ENCODE measurements at places on chromosomes 7 and 10.

DNA sequence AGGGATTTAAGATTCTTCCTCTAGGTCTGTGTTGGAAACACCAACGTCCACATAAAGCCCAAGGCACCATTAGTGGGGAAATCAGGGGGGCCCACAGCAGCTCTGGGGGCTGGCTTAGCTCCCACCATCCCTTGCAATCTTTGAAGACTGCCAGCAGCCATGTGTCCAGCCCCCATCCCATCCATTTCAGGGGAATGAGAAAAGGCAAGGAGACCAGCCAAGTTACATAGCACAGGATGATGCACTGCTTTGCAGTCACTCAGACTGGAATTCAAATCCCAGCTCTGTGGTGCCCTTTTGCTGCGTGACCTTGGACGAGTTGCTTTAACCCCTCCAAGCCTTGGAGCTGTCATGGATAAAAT lies 108.9 kb upstream of the ZMIZ1 start:
- no peak for DNase-seq

DNA sequence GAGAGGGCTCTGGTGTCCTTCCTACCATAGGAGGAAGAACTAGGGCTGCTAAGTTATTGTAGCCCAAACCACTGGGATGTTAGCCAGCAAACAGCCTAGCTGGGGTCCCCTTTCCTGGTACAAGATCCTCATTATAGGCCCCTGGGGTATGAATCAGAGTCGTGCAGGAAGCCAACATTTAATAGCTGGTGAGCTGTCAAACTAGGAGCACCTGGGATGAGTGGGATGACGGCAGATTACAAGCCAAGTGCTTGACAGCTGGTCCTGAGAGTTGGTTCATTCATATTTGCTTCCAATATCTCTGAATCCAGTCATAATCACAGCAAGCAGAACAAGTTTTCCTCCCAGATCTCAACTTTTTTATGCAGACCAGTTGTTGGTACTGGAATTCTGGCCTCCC lies 25.1 kb upstream of the DNAJB12 start:
- DNase-seq, result no peak

DNA sequence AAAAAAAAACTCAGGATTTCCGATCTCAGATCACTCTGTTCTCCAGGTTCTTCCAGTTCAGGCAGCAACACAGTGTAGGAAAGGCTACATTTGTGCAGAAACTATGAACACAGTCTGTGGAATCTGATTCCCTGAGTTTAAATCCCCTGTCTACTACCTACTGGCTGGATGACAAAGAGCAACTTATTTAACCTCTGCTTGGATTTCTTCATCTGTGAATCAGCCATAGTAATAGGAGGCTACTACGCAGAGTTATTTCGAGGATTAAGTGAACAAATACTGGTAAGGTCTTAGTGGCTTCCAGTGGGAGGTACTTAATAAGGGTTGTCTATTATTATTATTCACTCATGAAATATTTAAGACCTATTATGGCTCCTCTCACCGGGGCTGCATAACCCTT lies 44.3 kb upstream of the PDCD4 start:
- no peak for DNase-seq

- DNase-seq, result no peak
Observed at GRCh38 chr10:53063805-53064204, 291.2 kb upstream of the MBL2 start.

DNA sequence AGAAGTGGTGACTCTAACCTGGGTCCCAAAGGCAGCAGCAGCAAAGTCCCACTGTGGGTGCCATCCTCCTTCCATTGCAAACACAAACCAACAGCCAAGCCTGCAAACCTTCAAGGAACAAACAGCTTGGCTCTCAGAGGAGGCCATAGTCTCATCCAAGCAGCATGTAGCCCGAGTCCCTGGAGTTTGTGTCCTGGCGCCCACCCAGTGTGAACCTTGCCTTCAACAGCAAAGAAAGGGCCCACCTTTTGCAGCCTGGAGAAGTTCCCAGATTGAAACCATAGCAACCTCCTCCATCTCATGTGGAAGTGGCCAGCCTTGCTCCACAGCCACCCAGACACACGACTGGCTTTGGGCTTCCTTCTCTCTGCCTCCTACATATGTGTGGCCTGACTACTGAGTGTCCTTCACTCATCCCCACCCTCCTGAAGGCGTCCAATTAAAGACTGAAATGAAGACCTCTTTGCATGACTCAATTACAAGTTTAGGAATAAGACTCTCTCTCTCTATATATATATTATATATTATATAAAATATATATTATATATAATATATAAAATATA lies 106.1 kb downstream of the C10orf90 start:
- no peak for DNase-seq

- DNase-seq, result no peak
Observed at GRCh38 chr7:131945957-131946544, 389.6 kb upstream of the PODXL start.

DNA sequence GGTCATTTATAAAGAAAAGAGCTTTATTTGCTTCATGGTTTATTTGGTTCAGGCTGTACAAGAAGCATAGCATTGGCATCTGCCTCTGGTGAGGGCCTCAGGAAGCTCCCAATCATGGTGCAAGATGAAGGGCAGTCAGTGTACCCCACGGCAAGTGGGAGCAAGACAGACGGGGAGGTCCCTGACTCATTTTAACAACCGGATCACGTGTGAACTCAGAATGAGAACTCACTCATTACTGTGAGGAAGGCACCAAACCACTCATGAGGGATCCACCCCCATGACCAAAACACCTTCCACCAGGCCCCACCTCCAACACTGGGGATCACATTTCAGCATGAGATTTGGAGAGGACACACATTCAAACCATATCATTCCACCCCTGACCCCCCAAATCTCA lies 15.7 kb upstream of the CRYGN start:
- no peak for DNase-seq

- DNase-seq, result no peak
Observed at GRCh38 chr7:45157653-45158401, at the start of gene RAMP3. Gene RAMP3, plus strand, starts transcription at chr7:45157791. Its CDS starts 38 bp downstream, at chr7:45157829.

DNA sequence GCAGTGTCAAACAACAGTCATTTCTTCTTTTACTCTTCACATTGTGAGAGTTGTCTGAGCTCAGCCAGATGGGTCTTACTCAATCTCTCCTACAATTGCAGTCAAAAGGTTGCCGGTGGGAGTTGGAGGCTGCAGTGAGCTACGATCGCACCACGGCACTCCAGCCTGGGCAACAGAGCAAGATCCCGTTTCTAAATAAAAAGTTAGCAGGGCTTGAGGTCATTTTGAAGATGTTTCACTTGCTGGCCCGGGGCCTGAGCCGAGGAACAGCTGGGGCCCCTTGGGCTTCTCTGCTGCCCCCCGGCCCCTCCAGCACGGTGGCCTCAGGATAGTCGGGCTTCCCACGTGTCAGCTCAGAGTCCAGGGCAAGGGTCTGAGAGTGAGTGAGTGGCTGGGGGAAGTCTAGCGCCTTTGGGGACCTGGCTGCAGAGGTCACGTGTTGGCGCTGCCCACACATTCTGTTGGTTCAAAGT lies 40.4 kb downstream of the GTF2IRD1 start:
- no peak for DNase-seq

DNA sequence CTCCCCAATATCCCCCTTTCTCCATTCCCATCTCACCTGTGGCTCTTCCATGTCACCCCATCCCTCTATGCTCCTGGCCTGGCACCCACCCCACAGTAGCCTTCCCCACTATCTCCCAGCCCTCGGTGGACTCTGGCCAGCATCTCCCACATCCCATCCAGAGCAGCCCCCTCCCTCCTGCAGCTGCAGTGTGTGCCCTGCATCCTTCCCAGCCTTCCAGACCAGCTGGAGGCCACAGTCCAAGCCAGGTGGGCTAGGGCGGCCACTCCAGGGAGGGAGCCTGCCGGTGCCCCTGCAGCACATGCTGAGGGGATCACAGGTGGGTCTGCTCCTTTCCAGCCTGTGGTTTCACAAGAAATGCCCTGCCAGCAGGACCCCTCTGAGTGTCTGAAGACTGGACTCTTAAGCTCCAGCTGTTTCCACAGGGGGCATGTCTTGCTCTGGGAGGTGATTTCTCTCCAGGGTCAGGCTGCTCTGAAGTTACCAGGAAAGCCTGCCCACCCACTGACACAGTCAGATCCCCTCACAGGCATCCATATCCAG lies 90.9 kb upstream of the PPIF start:
- no peak for DNase-seq

- DNase-seq, result no peak
Observed at GRCh38 chr10:131202990-131203389, 108.5 kb downstream of the TCERG1L start.

GRCh38 chr7:30815951-30816644 lies 44.9 kb downstream of the MINDY4 start:
- DNase-seq, result no peak

DNA sequence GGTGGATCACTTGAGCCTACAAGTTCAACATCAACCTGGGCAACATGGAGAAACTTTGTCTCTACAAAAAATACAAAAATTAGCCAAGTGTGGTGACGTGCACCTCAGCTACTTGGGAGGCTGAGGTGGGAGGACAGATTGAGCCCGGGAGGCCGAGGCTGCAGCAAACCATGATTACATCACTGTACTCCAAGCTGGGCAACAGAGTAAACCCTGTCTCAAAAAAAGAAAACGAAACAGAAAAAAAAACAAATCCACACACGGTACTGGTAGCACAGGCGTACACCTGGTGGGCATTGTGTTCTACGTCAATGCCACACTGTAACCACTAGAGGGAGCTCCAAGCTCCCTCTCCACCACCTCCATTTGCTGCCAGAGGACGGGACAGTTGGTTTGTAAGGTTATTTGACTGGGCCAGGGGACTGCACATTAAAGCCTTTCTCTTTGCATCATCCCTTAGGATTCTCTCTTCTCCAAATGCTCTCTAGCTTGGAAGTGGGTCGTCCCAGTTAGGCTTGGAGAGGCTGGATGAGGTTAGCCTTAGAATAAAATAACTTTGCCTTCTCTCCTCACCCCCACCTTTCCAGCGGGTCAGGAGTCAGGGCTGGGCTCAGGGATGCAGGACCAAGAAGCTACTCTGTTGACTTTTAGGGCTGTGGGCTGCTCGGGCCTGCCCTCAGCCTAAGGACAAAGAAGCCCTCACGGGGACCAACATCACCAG lies 130.8 kb downstream of the SORBS1 start:
- no peak for DNase-seq

- DNase-seq, result no peak
Observed at GRCh38 chr7:39336442-39336841, 229.8 kb upstream of the YAE1 start.

DNA sequence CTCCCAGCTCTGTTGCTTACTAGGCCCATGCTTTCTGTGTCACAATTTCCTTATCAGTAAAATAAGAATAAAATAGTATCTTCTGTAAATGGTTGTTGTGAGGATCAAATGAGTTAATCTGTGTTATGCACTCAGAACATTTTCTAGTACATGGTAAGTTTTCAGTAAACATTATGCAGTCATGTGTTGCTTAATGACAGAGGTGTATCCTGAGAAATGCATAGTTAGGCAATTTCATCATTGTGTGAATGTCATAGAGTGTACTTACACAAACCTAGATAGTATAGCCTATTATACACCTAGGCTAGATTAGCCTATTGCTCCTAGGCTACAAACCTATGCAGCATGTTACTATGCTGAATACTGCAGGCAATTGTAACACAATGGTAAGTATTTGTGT lies 4.4 kb downstream of the PTTG1IP2 start:
- DNase-seq, result no peak

GRCh38 chr7:115747174-115747573 lies 283.4 kb downstream of the TFEC start:
- DNase-seq, result no peak

GRCh38 chr10:31034098-31034909 lies 2.6 kb upstream of the ZNF438 start:
- DNase-seq, result no peak

DNA sequence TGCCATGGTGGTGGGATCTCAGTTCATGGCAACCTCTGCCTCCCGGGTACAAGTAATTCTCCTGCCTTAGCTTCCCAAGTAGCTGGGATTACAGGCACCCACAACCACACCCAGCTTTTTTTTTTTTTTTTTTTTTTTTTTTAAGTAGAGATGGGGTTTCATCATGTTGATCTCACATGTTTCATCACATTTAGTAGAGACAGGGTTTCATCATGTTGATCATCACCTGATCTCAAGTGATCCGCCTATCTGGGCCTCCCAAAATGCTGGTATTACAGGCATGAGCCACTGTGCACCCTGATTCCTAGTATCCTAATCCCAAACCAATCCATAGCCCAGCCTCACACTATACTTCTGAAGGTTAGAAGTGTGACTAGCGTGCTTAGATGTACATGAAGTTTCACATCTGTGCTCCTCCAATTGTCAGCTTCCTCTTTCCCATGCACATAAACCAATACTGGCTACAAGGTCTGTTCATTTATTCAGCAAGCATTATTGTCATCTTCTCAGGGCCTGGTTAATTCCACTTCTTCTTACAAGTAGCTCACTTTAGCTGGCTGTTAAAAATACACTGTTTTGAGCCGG lies 6.8 kb upstream of the NAT16 start:
- DNase-seq, result no peak

- DNase-seq, result no peak
Observed at GRCh38 chr7:18552943-18553604, 57.5 kb downstream of the HDAC9 start.

DNA sequence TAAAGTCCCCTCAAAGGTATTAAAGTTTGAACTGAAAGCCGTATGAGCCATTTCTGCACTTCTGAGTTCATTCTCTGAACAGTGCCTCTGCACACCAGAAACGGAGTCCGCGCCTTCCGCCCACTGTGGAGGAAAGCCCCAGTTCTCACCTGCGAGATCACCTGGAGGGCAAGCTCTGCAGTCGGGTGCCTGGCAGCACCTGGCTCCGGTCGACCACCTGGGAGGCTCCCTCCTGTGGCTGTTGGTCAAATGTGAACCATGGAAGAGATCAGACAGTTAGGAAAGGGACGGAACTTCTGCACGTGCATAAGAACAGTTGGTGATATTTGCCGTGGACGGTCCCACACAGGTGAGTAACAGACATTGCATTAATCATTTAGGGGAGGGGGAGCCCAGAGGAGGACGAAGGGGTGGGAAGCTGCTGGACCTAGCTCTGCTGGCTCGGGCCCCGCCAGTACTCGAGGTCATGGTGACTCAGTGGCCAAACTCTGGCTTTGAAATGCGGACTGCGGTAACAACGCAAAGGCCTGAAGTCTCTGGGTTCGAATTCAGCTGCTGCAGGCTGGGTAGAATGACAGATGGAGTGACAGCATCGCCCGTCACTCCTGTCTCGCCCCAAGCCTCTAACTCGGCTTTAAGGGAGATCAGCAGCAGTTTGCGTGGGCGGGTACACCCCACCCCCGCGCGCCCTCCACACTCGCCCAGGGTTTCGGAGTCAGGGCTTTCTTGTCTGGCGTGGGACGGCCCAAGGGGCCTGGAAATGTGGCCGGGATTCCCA lies 1.7 kb upstream of the DPYSL4 start:
- no peak for DNase-seq

DNA sequence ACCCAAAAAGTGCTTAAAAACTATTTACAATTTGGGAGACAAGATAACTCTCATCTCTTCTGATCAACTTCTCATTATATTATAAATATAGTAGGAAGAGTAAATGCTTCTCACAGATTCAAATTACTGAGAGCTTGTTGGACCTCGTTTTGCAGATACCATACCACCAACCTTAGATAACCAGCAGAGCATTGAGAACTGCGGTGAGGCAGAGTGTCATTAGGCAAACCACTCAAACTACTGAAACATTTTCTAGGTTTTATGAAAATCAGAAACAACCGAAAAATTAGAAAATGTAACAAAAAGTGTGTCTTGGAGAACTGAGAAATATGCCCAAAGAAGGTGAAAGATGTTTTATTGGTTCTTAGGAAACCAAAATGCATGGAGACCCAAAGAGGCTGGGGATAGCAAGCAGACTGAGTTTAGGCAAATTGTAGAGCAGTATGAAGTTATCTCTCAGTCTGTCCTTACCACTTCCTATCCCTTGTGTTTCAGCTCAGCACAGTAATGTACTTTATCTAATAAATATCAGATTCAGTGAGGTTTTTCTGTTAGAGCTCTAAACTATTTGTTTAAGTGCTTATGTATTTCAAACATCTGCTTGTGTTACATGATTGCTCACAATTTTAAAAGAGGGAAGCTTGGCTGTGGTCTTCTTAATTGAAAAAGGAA lies 77.9 kb downstream of the HECTD2 start:
- DNase-seq, result no peak

Measured in left renal pelvis (tissue), 4 donors.